ENCODE measurements at places on chromosomes 5 and 9.

GRCh38 chr5:64144425-64145215 lies 21.0 kb upstream of the RNF180 start:
- no peak for DNase-seq

DNA sequence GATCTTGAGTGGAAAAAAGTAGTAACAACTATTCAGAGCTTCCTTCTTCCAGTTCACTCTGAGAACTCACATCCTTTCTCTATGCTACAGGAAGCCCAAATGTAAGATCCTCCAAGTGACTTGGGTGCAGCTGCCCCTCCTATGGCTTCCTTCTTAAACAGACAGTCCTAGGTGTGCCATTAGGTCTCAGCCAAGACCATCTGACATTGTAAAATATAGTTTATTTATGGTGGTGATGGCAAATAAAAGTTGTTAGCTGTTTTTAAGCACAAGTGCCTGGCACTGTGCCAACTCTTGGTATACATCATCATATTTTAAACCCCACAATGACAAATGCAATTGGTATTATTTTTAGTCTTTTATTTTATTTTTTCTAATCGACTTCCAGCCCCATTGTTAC lies 58.1 kb downstream of the TMEM252 start:
- DNase-seq: no peak

DNA sequence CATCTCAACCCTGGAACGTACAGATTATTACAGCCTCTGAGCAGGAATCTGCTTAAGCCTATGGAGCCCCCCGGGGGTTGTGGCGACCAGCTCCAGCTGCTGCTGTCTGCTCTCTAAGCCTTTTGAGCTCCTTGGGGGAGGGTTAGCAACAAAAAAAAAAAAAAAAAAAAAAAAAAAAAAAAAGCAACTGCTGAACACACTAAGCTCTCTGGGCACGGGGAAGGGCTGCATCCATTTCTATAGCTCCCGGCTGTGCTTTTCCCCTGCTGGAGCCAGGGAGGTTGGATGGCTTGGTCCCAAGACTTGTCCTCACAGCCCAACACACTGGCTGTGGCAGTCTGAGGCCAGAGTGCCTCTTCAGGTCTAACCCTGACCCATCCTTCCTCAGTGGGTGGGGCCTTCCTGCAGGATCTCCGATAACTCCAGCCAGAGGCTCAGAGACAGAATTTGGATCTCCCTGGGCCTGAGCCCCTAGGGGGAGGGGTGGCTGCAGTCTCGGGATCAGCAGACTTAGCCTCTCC lies 82.1 kb downstream of the FBN2 start:
- no peak for DNase-seq

- DNase-seq: no peak
Measured at GRCh38 chr9:135165003-135165711, 77.7 kb downstream of the OLFM1 start.

DNA sequence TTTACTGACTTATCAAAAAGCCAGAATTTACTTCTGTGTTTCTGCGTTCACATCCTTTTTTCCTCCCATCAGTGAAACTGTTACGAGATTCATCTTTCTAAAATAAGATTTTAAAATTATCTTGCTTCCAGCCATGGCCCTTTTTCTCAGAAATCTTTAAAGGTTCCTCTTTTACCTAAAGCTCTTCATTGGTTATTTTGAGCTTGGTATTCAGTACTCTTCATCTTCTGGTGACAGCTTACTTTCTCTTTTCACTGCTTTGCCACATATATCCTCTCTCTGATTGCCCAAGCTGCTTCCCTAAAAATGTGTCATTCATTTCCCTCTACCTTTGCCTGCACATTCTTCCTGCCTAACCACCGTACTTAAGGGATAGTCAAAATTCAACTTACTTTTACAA lies 32.3 kb downstream of the TGFBR1 start:
- DNase-seq: peak; percentile 30

GRCh38 chr9:136048560-136049411 lies 46.3 kb downstream of the NACC2 start:
- DNase-seq: no peak

GRCh38 chr9:86659413-86660046 lies 287.8 kb downstream of the GAS1 start:
- no peak for DNase-seq

- no peak for DNase-seq
Measured at GRCh38 chr5:158486566-158486965, 613.1 kb downstream of the EBF1 start.

- peak; percentile 55 for DNase-seq
Measured at GRCh38 chr9:33437205-33437604, 10.2 kb downstream of the AQP3 start.

DNA sequence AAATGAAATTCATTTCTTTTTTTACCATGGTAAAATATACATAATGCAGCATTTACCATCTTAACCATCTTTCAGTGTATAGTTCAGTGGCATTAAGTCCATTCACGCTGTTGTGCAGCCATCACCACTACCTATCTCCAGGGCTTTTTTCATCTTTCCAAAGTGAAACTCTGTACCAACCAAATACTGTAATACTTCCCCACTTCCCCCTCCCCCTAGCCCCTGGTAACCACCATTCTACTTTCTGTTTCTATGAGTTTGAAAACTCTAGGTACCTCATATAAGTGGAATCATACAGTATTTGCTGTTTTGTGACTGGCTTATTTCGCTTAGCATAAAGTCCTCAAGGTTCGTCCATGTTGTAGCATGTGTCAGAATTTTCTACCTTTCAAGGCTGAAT lies 23.4 kb downstream of the SPAAR start:
- no peak for DNase-seq

DNA sequence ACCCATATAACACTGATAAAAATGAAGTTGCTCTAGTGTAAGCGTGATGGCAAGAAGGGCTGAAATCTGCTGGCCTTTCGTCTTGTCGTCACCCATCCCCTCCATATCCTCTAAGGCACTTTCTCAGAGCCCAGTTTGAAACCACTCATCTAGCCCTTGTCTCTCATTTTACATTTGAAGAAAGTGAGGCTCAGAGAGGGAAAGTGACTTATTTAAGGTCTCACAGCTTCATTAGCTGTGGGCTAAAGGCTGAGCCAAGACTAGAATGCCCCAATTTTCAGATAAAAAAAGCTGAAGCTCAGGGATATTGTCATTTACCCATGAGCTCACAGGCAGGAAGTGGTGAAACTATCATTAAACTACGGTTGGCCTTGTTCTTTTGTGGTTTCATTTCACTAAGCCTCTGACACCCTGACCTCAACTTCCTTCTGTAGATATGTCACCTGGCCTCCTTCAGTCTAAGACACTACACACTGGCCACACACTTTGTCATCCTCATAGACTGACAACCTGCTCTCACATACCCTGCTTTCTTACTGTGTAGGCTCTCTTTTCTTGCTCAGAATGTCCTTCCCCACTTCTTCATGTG lies 176.7 kb upstream of the DMAC1 start:
- DNase-seq: peak; percentile 29

DNA sequence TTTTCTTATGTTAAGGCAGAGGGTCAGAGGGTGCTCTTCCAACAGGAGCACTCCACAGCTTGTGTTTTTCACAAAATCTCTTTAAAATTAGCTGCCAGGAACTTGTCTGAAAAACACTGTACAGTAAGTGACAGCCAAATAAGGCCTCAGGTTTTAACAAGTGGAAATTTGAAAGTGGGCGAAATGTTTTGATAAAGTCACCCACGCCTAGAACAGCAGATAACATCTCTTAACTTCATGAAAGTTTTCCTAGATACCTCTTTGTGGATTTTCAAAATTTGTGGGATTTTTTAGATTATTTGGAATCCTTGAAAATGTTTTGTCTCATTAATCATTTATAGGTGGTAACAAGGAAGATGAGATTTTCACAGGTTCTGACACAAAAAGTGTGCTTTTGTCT lies 121.3 kb downstream of the PDE4D start:
- DNase-seq: no peak

- DNase-seq: no peak
Measured at GRCh38 chr5:100550531-100551051, 15.4 kb downstream of the FAM174A start.

- DNase-seq: no peak
Measured at GRCh38 chr9:23682891-23683431, 143.1 kb downstream of the ELAVL2 start.

GRCh38 chr9:36485647-36486328 lies 85.7 kb upstream of the RNF38 start:
- no peak for DNase-seq

DNA sequence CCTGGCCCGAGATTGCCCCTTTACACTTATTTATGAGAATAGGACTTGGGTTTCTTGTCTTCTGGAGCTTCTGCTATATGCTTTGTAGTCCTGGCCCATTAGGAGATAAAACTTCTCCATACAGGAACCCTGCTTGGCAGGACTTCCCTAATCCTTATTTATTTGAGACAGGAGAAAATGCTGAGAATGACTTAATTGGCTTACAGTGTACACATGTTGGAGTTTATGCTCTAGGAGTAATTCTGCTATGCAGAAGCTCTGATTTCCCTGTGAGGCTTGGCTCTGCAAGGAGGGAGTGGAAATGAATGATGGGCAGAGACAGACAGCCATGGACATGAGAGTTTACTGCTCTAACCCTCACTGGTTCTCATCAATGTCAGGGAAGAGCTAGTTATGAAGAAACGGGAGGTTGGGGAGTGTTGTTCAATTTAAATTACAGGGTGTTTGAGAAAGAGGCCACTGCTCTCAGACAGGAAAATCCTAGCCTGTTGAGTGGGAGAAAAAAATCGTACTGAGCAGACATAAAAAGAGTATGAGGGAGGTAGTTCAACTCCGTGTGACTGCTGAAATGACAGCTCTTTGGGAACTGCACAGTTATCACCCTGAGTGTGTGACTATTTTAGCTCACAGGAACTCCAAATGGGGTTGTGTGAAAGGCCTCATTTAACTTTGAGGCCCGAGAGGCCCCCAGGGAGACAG lies 37.5 kb downstream of the ACTBL2 start:
- DNase-seq: no peak

DNA sequence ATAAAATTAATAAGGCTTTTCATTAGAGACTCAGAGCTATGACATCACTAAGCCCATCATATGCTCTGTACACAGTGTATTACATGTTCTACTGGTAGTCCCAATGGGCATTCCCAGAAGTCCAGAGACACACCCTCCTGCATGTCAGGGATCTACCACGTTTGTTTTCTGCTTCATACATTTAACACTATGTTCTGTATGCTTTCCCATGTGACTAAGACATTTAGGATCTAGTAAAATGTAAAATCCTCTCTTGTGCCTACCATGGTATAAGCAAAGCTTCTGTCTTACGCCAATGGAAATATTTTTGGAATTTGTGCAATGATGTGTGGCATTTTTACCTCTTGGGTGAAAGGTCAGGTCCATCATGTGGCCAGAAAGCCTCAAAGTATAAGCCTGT lies 192.4 kb downstream of the ADAMTSL1 start:
- DNase-seq: no peak

- DNase-seq: no peak
Measured at GRCh38 chr5:149700347-149700746, 29.8 kb upstream of the PPARGC1B start.

GRCh38 chr9:108093773-108094675 lies 604.5 kb upstream of the KLF4 start:
- DNase-seq: no peak

DNA sequence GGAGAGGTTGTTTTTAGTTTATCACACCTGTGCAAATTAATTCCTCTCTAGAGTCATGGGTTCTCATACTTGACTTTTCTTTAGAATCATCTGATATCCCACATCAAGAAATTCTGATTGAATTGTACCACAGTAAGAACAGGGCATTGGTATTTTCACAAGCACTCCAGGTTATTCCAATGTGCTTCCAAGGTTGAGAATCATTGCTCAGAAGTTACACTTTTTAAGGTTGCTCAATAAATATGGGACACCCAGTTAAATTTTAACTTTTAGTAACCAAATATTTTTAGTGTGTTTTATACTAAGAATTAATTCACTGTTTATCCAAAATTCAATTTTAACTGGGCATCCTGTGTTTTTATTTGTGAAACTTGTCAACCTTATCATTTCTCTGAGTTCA lies 2.5 kb upstream of the RNF180 start:
- DNase-seq: no peak

DNA sequence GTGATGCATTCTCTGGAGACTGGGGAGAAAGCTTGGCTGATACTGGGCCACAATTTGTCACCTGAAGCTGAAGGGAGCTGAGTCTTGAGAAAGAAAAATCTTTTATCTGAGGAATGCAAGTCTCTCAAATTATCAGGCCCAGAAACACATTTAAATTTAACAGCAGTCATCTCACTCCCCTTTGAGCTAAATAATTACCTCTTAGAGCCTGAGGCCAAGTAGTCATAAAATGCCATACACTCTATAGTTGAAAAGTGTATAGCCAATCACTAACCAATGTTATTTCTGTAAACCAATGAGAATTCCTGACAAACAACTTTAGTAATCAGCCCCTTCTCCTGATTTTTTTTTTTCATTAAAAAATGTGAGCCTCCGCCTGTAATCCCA lies 32.7 kb upstream of the DAPK1 start:
- no peak for DNase-seq

GRCh38 chr9:122392284-122392683 lies 21.5 kb downstream of the PTGS1 start:
- DNase-seq: no peak

GRCh38 chr5:111151998-111152397 lies 59.9 kb downstream of the WDR36 start:
- DNase-seq: no peak

DNA sequence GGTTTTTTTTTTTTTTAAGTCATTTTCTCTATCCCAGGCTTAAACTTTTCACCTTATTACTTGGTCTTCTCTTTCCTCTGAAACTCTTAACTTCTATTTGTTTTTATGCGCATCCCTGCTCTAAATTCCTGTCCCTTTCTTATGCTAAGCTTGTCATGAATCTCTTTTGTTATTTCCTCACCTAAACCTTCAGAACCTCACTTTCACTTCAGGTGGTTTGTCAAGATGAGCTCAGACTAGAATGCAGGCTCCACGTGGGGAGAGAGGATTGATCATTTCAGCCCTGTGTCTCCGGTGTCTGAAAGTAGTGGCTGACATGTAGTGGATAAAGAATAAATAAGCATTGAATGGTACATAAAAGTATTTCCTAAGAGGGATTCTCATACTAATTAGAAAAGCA lies 63.6 kb downstream of the ANXA1 start:
- DNase-seq: no peak

- no peak for DNase-seq
Measured at GRCh38 chr5:55821731-55822512, 29.2 kb upstream of the IL31RA start.

DNA sequence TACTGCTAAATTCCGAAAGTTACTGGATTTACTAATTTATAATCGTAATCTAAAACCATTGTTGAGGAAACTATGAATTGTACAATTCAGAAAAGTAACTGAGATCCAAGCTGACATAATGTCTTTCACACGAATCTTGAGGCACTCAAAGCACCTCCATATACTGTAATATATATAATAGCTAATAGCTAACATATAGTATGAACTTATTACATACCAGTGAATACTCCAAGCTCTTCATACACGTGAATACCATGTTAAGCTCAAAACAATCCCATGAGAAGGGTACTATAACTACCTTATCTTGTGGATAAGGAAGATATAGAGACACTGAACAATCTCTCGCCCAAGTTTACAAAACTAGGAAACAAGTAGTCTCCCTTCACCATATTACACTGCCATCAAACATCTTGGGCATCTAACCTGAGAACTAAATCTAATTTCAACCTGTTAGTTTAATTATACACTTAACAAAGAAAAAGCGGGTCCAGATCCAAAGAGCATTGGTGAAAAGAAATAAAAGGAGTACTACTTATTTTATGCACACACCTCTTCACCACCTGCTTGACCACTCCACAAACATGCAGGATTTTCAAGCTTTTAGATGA lies 1.0 kb downstream of the NUDCD2 start:
- DNase-seq: no peak

GRCh38 chr5:369151-369868 lies 47.8 kb downstream of the AHRR start:
- peak; percentile 57 for DNase-seq

- DNase-seq: no peak
Measured at GRCh38 chr9:37515620-37516258, 30.0 kb downstream of the POLR1E start.
